ENCODE measurements at places on chromosomes 6 and 20. TPM values are rescaled to one million over a fixed set of nuclear protein-coding genes. Genes with fewer than 3 reads are reported as not detected.

Gene CTCFL
- not detected for total RNA-seq

Gene UNC93A
- not detected for total RNA-seq

Gene CALHM5
- not detected for total RNA-seq

Gene SNRNP48
- total RNA-seq: 19.8 TPM

Gene ENPP4
- 9.3 TPM for total RNA-seq

Gene UNC5CL
- 4.2 TPM for total RNA-seq

Gene CTSZ
- total RNA-seq: 49.2 TPM

DNA sequence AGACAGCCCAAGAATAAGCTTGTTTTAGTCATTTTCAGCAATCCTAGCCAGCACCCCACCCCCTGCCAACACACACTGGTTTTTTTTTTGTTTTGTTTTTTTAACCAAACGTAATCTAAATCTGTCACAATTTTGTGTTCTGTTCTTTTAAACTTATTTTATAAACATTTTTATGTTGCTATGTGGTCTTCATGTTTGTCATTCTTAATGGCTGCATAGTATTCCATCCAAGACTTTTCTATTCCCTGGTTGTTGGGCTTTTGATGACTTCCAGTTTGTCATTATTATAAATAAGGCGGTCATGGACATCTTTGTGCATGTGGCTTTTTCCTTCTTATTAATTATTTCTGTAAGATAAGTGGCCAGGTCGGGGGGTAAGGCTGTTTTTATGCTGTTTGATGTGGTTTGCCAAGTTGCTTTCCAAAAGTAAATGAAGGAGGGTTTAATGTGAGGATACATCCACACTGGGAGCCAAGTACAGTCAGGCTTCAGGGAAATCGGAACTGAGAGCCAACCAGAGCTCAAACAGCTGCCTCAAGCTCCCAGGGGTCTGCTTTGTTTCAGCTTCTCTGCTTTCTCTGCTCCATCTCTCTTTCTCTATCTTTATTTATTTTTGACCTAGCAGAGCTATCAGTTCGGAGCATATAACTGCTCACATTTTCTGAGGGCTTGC is 125.8 kb downstream of the VEGFA start:
- H3K27me3 ChIP-seq: peaks cover 20% of the 10 kb centered on the region
- H3K36me3 ChIP-seq: no peaks in the 10 kb centered on the region
- no peak for DNase-seq
- no peak overlapping the region for H3K27ac ChIP-seq

GRCh38 chr6:5749016-5749650 is 257.6 kb downstream of the NRN1 start:
- no peak for DNase-seq
- H3K27me3 ChIP-seq: no peaks in the 10 kb centered on the region
- no peak overlapping the region for H3K4me3 ChIP-seq
- H3K4me1 ChIP-seq: no peaks in the 10 kb centered on the region
- H3K27ac ChIP-seq: no peak overlapping the region

- H3K4me3 ChIP-seq: no peak overlapping the region
- no peaks in the 10 kb centered on the region for H3K36me3 ChIP-seq
- no peak overlapping the region for H3K27ac ChIP-seq
These were observed 100.7 kb downstream of the TAF4 start for GRCh38 chr20:61964675-61965605.

GRCh38 chr6:135992739-135993138 is 141.2 kb downstream of the PDE7B start:
- no peak for DNase-seq
- no peaks in the 10 kb centered on the region for H3K36me3 ChIP-seq
- no peak overlapping the region for H3K27ac ChIP-seq
- H3K27me3 ChIP-seq: no peaks in the 10 kb centered on the region
- H3K4me3 ChIP-seq: no peak overlapping the region
- no peaks in the 10 kb centered on the region for H3K4me1 ChIP-seq

DNA sequence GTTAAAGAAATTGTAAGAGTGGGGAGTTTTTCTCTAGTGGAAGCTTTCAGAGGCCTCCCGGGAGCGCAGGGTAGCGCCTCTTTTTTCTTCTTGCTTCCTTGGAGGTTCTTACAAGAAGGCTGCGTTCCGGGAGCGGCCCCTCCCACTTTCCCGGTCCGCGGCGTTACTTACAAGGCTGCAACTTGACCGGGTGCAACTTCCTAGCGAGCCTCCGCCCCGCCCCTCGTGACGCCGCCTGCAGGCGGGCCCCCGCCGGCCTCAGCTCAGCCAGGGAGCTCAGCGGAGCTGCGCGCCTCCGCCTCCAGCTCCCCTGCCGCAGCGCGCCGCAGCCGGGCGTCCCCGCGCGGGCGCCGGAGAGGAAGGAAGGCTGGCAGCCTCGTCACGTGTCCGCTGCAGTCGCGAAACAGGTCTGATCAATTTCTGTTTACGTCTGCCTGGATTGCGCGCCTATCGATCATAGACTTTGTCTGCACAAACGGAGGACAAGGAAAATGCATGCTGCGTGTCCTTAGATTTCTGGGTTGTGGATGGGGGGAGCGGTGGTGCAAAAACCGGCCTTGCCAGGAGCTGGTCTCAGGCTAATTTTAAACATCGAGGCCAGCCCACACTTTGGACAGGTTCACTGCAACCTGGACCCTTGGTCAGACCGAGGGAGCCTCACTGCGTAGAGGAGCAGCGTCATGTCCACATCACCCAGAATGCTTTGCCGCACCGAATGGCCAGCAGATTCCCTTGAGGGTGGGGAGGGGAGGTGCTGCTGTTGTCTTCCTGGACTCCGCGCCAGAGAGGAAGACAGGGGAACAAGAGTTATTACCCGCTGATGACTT is at the start of the genes FAM217B and PPP1R3D:
TSS of gene FAM217B (plus strand) at position 261 of the 827 bp plus-strand sequence. CDS start 3,555 bp downstream, outside the sequence.
TSS of gene PPP1R3D (minus strand) at position 177 of the 827 bp plus-strand sequence. CDS start 374 bp downstream, outside the sequence.
- no peaks in the 10 kb centered on the region for H3K27me3 ChIP-seq
- H3K4me3 ChIP-seq: peak within 1 kb of the TSS; percentile 87
- H3K36me3 ChIP-seq: peaks cover 20% of the 10 kb centered on the region
- H3K27ac ChIP-seq: peak within 1 kb of the TSS; percentile 95
- H3K4me1 ChIP-seq: peaks cover 31% of the 10 kb centered on the region

DNA sequence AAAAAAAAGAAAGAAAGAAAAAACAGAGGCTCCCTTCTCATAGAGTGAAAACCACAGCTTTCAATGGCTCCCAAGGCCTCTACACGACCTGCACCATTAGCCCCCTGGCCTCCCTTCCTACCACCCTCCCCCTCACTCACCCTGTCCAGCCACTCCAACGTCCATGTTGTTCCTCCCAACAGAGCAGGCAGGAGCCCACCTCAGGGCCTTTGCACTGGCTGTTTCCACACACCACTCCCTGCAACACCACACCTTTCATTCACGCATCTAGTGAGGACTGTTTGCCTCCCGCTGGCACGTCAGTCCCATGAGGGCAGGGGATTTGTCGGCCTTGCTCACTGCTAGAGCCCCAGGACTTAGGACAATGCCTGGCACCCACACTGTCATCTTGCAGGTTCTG is 39.5 kb downstream of the GRM4 start:
- no peak overlapping the region for H3K4me3 ChIP-seq
- H3K27me3 ChIP-seq: peaks cover 8% of the 10 kb centered on the region
- H3K4me1 ChIP-seq: no peaks in the 10 kb centered on the region
- no peak for DNase-seq
- no peaks in the 10 kb centered on the region for H3K36me3 ChIP-seq
- H3K27ac ChIP-seq: no peak overlapping the region

DNA sequence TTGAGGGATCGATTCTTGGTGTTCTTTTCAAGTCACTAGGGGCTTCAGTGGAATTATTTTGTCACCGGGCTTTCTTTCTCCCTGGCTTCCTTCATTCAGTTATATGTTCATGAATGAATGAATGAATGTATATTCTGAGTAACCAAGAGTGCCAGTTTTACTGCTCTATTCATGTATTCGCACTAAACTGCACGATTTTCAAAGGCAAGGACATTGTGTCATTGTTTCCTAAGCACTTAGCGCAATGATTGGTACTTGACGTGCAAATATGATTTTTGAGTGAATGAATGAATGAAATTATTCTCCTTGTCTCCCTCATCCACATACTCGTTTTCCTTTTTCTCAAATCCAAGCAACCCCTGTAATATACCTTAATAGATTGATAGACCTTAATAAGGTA is 822 bp downstream of the AFG1L start:
- peak overlapping the region; percentile 100 for H3K27ac ChIP-seq
- peak overlapping the region; percentile 95 for H3K4me3 ChIP-seq
- DNase-seq: no peak
- peaks cover 7% of the 10 kb centered on the region for H3K27me3 ChIP-seq

- DNase-seq: no peak
- peaks cover 6% of the 10 kb centered on the region for H3K27me3 ChIP-seq
- H3K4me1 ChIP-seq: no peaks in the 10 kb centered on the region
These were observed 18.9 kb downstream of the TTBK1 start for GRCh38 chr6:43262000-43262779.

GRCh38 chr6:36649701-36650484 is 28.6 kb upstream of the CDKN1A start:
- peaks cover 38% of the 10 kb centered on the region for H3K27me3 ChIP-seq
- no peak overlapping the region for H3K4me3 ChIP-seq
- H3K27ac ChIP-seq: no peak overlapping the region
- H3K36me3 ChIP-seq: no peaks in the 10 kb centered on the region
- no peaks in the 10 kb centered on the region for H3K4me1 ChIP-seq

DNA sequence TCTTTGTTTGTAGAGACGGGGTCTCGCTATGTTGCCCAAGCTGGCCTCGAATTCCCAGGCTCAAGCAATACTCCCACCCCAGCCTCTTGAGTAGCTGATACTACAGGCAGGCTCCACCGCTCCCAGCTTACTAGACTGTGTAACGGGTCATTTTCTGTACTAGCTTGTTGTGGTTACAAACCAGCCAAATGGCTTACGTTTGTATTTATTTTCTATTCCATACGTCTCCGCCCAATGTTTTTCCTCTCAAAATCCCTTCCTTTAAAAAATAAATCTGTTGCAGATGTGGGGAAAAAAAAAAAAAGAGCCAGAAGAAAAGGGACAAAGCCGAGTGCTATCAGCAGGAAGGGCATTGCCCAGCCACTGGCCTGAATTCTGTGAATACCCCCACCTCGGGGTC is 41.6 kb downstream of the PRND start:
- H3K4me3 ChIP-seq: no peak overlapping the region
- DNase-seq: no peak
- H3K36me3 ChIP-seq: no peaks in the 10 kb centered on the region
- no peak overlapping the region for H3K27ac ChIP-seq
- peaks cover 8% of the 10 kb centered on the region for H3K4me1 ChIP-seq

- H3K4me1 ChIP-seq: peaks cover 4% of the 10 kb centered on the region
- no peak for DNase-seq
- no peaks in the 10 kb centered on the region for H3K36me3 ChIP-seq
- no peak overlapping the region for H3K27ac ChIP-seq
These were observed 48.7 kb downstream of the IPCEF1 start for GRCh38 chr6:154307696-154308425.

GRCh38 chr20:1450926-1451491 is 15.6 kb downstream of the NSFL1C start:
- peaks cover 56% of the 10 kb centered on the region for H3K36me3 ChIP-seq
- H3K27me3 ChIP-seq: no peaks in the 10 kb centered on the region
- H3K4me3 ChIP-seq: no peak overlapping the region

- H3K4me3 ChIP-seq: no peak overlapping the region
- H3K4me1 ChIP-seq: peaks cover 3% of the 10 kb centered on the region
- H3K27me3 ChIP-seq: no peaks in the 10 kb centered on the region
- no peak for DNase-seq
- H3K36me3 ChIP-seq: peaks cover 5% of the 10 kb centered on the region
- no peak overlapping the region for H3K27ac ChIP-seq
These were observed 28.0 kb downstream of the ARFGEF2 start for GRCh38 chr20:48949304-48950170.

DNA sequence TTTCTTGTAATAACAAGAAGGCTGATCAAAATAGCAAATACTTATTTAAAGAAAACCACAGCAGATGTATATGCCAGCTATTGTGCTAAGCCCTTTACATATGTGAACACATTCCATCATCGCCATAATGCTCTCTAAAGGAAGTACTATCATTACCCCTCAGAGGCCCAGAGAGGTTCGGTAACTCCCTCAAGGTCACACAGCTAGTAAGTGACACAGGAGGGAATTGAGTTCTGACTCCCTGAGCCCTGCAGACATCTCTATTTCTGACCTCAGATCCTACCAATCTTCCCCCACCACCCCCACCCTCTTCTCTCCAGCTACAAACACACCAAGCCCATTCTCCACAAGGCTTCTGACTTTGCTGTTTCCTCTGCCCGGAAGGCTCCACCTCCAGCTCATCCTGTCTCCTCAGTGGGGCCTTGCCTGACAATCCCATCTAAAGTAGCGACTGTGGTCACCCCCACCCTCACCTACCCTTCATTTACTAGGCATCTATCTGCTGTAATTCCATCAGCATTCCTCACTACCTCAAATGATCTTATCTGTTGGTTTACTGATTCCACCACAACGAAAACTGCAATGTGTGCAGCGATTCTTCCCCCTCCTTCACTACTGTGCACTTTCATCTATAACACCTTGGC is 234.5 kb downstream of the LRFN2 start:
- peaks cover 4% of the 10 kb centered on the region for H3K4me1 ChIP-seq
- no peaks in the 10 kb centered on the region for H3K27me3 ChIP-seq
- no peaks in the 10 kb centered on the region for H3K36me3 ChIP-seq
- no peak for DNase-seq
- H3K27ac ChIP-seq: no peak overlapping the region
- no peak overlapping the region for H3K4me3 ChIP-seq

DNA sequence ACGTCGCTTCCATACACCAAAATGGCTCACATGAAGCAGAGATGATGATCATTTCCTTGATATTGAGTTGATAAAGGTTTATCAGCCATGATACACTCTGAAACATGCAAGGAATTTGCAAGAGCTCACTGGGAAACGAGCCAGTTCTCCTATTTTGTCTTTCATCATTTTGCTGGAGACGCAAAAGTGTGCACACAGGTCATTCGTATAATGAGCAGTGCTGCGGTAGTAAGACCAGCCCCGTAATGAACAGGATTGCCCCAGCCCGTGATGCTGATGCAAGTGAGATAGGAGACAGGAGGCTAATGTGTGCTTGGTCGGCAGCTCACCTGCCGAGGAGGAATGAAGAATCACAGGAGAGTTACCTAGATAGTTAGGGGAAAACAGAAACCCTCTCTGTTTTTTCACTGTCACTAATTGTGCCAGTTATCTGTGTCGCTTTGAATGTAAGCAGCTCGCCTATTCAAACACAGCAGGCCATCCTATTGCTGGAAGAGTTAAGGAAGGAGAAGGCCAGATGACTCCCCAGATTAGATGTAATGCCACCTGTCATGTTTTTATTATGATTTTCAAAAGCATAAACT is 391.8 kb downstream of the SAMD5 start:
- H3K27me3 ChIP-seq: no peaks in the 10 kb centered on the region
- no peaks in the 10 kb centered on the region for H3K4me1 ChIP-seq
- no peak overlapping the region for H3K27ac ChIP-seq
- no peaks in the 10 kb centered on the region for H3K36me3 ChIP-seq
- no peak overlapping the region for H3K4me3 ChIP-seq
